Breast epithelium (tissue), 4 donors: ENCODE measurements at places on chromosomes 2 and 18. TPM values are rescaled to one million over a fixed set of nuclear protein-coding genes. Genes with fewer than 3 reads are reported as not detected.

DNA sequence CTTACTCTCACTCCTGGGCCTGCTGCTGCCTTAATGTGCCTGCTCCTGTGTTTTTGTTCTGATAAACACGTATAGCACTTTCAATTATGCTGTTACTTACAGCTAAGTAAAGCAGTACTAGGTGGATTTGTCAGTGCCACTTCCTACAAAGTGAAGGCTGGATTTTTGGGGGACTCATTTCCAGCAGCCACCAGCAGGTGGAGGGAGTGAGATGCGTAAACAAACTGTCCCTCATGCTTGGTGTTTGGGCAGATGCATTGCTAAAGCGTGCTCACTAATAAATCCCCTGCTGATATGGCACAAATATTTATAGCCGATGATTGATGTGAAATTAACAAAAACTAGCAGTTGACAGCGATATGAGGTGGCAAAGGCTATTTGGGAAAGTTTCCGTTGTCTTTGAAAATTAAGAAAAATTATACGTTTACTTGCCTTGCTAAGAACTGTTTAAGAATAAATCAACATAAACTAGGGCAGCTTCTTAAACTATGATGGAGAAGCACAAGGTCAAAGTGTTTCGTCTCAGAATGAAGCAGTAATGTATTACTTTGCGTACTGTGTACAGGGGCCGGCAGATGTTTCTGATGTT, 101.7 kb downstream of the AGAP1 start:
- peak; percentile 73 for DNase-seq

GRCh38 chr2:7904319-7904718, 777.5 kb upstream of the ID2 start:
- no peak for DNase-seq

- no peak for DNase-seq
These were observed 598.1 kb downstream of the RNF144A start for GRCh38 chr2:7515327-7515726.

DNA sequence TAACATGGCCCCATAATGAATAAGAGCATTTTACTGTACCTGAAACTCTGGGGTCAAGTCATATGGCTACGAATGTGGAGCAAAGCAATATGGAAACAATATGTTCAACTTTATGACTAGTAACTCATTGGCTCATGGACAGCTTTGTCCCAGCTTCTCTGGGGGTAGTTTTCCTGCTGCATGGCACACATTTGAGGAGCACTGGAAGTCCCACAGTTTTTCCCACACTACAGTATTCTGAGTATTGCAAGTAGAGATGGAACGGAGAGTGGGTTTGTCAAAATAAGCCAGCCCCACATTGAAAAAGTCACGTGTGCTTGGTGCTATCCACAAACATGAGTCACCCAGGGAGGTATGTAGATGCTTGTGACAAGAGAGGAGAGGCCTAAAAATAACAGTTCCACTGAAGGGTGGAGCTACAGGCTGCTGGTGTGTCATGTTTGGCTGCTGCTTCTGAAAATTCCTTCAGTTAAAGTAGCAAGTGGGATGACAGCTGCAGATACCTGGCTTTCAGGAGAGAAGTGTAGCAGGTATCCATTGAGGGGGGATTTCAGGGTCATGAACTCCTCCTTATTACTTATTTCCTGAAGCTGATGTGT, 48.2 kb upstream of the CTAGE1 start:
- no peak for DNase-seq

DNA sequence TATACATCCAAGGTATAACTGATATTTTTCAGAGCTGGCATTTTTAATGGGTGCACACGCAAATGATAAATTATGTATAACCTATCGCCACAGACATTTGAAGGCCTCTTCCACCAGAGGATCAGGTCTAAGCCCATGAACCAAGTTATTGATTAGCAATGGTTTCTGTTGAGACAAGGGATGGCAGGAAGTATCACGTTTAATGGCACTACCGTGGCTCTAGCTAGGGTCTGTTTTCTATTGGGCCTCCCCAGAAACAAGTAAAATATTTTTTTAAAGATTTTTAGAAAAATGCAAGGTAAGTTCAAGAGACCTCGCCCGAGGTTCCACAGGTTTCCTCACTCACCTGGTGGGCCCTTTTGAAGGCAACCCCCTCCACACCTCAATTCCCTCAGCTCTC, 667 bp downstream of the GFPT1 start:
- DNase-seq, result no peak

DNA sequence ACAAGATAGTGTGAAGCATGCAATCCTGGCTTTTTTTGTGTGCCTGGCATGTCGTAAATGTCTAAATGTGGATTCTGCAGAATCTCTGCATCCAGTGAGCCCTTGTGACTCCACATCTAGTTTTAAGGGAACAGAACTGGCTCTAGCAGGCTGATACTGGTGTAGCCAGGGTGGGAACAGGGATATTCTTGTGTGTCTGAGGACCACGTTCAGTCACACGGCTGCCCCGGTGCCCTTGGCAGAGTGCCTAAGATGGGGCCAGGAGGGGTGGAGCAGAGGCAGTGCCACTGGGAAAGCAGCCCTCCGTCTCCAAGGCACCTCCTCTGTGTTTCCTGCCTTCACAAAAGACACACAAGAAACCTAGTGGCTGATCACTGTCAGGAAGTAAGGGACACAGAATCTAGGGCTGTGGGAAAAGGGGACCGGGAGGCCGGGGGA, 91.5 kb upstream of the PARD3B start:
- DNase-seq, result no peak

DNA sequence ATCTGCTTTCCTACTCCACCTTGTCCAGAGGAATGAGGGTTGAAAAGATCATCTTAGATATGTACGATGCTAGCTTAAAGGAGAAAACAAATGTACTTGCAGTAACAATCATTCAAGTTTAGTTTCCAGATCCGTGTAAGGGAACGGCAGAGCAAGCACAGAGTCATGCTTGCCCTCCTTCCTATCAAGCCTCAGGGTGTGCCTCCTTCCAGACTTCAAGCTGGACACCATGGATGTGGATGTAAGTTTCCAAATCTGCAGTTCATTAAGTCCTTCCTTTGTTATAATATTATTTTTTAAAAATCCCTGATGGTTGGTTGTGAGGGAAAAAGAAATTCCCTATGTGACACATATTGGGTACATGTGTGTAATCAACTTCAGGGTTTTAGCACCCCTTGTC, 238.9 kb upstream of the NT5C1B start:
- DNase-seq, result no peak

- DNase-seq, result no peak
These were observed 18.7 kb downstream of the MAPRE3 start for GRCh38 chr2:26989156-26989555.

GRCh38 chr18:4286256-4286655, 168.9 kb downstream of the DLGAP1 start:
- DNase-seq, result no peak

DNA sequence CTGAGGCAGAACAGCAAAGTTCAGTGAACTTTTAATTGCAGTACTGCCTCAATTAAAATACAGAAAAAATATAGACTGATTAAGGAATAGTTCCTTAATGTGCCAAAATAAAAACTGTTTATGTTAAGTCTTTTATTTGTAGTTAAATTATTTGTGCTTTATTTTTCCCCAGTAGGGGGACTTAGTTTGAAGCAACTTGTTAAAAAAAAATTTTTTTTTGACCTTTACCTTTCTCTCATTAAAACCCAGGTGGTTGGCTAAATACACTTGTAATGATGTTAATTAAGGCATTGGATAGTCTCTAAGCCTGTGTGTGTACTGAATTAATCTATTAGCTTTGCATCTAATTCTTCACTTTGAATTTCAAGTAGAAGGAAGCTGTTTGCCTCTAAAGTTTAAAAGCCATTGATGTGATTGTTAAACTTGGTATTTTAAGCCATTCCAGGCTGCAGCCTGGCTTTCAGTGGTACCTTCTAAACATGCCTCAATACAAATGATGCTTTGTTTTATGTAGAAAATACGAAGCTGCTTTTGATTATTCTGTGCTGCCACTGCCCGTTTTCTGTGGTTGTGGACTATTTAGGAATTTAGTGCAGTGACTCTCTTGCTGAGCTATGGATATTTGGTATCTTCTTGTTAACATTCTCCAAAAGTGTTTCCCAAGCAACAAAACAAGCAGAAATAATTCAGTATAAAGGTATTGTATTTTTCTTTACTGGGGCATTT, 102.9 kb downstream of the TANC1 start:
- no peak for DNase-seq

GRCh38 chr2:21944536-21944935, 820.8 kb downstream of the TDRD15 start:
- no peak for DNase-seq

DNA sequence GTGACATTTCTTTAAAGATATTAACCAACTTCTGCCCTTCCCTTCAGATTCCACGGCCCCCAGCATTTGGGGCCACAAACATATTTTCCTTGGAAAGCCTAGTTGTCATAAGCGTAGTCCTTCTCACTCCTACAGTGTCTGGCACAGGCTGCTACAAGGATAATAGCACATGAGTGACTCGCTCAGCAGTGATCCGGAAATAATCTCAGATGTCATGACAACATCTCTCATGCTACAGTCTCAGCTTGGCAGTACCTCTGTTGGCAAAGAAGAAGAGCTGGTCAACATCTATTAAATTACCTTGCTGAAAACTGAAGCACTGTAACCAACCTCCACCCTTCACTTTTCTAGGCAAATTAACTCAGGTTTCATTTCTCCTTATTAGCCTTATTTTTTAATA, 351.7 kb downstream of the RAD51AP2 start:
- no peak for DNase-seq

DNA sequence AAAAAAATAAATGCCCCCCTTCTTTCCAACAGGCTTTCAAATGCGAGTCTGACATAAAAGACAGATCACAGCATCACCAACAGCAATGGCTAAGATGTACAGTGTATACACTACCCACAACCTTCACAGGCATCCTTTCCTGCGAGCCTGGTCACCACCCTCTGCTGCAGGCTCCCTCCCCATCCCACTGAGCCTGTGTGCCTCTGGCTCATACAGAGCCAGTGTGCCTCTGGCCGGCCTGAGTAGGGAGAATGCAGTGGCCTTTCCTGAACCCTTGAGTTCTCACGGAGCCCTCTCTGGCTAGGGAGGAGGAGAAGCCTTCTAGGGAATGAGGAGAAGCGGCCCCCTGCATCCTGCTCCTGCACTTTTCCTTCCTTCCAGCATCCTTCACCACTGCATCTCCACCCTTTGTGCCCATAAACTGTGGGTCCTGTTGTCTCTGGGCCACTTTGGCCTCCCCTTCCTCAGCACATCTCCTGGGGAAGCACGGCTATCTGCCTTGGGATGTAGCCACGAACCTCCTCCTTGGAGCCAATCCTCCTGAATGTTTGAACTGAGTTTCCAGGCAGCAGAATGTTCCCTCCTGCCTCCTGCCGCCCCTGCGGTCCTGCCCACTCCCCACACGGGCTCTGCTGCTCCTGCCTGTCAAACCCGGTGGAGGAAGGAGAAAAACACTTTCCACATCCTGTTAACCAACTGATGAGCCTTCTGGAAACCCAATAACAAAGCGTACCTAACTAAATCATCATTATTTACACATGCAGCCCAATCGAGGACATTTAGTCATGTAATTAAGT, 22.5 kb downstream of the GYPC start:
- no peak for DNase-seq

DNA sequence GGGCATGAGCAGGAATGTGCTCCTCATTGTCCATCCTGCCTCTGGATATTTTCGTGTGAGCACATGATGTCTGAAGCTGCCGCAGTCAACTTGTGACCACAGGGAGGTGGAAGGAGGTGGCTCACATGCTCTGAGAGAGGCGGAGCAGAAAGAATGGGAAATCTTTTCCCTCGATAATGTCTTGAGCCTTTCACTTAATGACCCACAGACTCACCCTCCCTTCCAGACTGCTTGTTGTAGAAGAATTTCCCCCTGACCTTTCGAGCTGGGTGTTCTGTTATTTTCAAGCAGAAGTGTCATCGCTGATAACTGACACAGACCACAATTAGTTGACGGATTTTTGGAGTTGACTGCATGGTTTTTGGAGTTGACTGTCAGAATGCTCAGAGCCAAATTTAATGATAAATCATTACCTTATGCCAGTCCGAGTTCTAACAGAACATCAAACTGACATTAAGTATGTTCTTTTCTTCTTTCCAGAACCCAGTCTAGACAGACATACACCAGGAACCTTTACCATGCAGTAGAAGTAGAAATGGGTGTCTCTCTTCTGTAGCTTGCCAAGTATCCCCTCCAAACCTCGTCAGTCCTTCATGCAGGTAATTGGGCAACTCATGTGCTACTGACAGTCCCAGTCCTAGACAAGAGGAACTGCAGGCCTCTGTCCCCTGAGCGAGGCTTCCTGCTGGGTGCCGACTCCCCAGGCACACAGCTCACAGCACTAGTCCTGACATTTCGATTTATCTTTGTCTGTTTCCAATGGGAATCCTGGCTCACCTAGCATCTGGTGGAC, 29.4 kb upstream of the RTTN start:
- DNase-seq, result no peak

- no peak for DNase-seq
These were observed 311.1 kb downstream of the TXNL1 start for GRCh38 chr18:56327191-56327885.

DNA sequence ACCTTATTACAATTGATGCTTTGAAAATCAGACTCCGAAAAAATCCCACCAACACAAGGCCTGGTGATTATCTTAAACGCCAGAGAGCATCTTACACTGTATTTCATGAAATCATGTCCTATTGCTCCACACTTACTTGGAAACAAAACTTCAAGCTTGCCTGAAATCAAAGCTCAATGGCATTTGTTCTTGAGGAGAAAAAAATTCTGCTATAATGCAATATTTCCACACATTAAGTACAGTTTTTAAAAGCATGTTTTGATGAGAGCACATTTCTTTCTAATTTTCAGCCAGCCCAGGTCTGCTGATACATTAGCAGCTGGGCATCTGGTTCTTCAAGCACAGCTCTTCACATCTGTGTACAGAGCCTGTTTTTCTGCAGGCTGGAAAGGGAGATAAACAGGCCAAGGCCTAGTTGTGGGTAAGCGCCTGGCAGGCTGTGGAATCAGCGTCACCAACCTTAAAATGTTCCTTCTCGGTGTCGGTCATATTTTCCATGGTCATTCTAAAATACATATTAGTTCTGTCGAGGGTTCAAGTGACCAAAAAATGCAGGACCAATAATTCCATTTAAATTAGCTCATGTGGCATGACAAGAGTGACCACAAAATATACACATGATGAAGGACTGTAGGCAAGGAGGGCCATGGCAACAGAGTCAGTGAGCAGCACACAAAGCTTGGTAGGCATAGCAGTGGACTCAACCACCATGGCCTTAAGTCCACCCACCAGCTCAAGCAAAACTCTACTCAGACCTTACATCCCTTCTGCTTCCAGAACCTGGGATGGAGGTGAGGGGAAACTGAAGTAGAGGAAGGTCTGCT, 20.9 kb downstream of the SLC8A1 start:
- DNase-seq, result no peak

GRCh38 chr2:165074323-165074722, 119.0 kb upstream of the SLC38A11 start:
- no peak for DNase-seq

SERPINB12 gene
- not detected for total RNA-seq

TPGS2 gene
- total RNA-seq, result 70.8 TPM

NAT8 gene
- total RNA-seq, result not detected

IL1B gene
- total RNA-seq, result not detected

GALNT14 gene
- 0.16 TPM for total RNA-seq

STARD6 gene
- total RNA-seq, result not detected

RGPD8 gene
- 40.0 TPM for total RNA-seq

SERPINB10 gene
- total RNA-seq, result not detected

RAX gene
- total RNA-seq, result not detected

WNT6 gene
- 3.3 TPM for total RNA-seq
